ENCODE measurements at places on chromosomes 5 and 9.

DNA sequence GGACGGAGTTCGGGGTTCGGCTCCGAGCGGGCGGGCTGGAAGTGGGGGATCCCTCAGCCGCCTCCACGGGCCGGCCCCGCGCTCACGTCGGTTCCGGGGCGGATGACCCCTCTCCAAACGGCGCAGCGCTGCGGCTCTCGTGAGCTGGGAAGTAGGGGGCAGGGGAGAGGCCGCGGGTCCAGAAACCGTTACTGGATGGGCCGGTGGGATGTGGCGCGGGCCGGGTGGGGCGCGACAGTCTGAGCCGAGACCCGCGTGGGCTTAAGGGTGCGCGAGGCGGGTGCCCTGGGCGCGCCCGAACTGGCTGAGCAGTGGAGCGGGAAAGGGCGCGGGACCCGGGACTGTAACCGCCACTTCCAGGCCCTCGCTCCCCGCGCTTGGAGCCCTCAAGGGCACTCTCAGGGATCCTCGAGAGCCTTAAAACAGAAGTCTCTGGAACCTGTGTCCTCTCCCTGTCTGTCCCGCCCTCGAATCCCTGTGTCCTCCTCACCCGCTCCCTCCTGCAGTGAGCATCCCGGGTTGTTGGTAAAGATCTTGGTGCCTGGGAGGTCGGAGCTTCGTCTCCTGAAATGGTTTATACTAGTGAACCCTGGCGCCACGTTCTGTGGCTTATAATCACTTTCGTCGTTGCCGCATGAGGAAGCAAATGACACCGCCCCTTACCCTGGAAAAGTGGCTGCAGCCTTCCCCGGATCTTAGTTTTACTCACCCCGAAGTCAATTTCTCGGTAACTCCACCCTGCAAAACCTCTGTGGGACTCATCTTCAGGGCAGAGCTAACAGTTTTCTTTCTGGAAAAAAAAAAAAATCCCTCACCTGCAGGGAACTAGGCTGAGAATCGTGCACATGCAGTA, 571 bp upstream of the MARCHF11 start:
- DNase-seq = no peak

GRCh38 chr9:137477778-137478612, 18.9 kb upstream of the NSMF start:
- DNase-seq = no peak

DNA sequence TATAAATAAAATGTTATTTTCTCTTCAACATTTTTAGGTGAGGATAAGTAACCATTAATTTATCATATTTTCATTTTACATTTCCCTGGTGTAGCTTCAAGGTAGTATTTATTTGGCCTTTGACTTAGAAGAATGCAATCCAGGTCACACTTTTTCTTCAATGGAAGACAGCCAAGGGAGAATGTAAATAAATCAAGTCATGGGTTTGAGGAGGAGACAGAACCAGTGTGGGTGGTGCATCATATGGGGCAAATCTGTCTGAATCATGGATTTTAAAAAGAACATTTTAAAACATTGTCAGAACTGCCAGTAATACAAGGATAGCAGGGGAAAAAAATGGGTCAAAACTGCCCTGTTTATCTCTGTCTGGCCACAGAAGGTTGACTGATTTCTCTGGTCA, 229.5 kb downstream of the FAM114A2 start:
- DNase-seq = no peak

GRCh38 chr5:52041842-52042241, 658.6 kb downstream of the ISL1 start:
- DNase-seq = no peak

- no peak for DNase-seq
Observed at GRCh38 chr9:38257626-38258215, 134.8 kb upstream of the ALDH1B1 start.

DNA sequence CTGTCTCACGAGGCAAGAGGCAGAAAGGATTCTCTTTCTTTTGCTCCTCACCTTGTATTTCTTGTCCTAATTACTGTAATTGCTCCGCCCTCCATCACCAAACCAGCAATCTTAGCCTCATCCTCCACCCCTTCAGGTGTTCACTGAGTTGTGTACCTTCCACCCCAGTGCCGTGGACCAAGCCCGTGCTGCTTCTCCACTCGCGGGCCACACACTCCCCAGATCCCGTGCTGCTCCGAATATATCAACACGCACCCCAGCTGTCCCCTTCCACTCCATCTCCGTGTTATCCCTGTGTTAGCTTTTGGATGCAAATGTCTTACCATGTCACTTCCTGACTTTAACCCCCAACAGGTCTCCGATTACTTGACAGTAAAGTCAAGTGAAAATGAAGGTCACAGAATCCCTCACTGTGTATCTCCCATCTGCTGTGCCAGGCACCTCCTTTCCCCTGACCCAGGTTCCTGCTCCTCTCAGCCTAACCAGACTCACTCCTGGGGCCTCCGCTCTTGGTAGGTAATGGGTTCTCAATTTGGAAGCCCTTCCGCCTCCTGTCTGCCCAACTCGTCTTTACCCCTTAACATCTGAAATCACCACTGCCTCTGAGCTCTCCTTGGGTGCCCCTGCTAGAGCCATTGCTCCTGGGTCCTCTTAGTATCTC, 320.2 kb downstream of the MED10 start:
- DNase-seq = no peak

GRCh38 chr9:127451858-127452656, 747 bp downstream of the LRSAM1 start:
- no peak for DNase-seq

GRCh38 chr5:32814141-32814540, 103.0 kb downstream of the NPR3 start:
- no peak for DNase-seq

- DNase-seq = no peak
Observed at GRCh38 chr5:31157720-31158119, 35.8 kb upstream of the CDH6 start.

GRCh38 chr5:72065751-72066255, 41.5 kb upstream of the MAP1B start:
- peak; percentile 89 for DNase-seq

DNA sequence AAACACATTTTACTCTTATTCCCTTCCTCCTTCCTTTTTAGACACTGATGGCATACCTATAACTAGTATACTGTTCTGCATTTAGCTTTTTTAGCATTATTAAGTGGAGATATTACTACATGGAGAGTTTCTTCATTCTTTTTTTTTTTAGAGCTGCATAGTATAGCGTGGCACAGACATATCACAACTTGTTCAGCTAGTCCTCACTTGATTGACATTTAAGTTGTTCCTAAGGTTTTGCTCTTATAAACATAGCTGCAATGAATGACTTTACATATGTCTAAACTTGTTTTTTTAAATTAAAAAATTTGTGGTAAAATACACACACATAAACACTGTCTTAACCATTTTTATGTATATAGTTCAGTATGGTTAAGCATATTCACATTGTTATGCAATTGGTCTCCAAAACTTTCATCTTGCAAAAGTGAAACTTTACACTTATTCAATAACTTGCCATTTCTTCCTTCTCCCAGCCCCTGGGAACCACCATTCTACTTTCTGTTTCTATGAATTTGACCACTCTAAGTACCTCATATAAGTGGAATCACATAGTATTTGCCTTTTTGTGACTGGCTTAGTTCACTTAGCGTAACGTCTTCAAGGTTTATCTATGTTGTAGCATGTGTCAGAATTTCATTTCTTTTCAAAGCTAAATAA, 48.7 kb downstream of the ANKDD1B start:
- DNase-seq = no peak

DNA sequence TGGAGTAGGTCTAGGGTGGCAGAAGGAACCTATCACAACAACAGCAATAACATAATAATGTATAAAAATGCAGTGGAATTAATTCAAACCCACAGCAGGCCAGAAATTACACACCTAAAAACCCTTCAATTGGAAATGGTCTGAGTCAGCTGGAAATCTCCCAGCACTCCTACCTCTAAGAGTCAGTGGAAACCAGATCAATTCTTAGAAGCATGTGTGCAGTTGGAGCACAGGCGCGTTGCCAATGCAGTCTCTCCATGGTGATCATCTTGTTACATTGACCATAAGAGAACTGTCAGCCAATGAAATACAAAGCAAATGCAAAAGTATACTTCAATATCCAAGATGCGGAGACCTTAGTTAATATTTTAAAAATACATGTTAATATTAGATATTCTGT, 15.1 kb upstream of the CSNK1G3 start:
- no peak for DNase-seq

DNA sequence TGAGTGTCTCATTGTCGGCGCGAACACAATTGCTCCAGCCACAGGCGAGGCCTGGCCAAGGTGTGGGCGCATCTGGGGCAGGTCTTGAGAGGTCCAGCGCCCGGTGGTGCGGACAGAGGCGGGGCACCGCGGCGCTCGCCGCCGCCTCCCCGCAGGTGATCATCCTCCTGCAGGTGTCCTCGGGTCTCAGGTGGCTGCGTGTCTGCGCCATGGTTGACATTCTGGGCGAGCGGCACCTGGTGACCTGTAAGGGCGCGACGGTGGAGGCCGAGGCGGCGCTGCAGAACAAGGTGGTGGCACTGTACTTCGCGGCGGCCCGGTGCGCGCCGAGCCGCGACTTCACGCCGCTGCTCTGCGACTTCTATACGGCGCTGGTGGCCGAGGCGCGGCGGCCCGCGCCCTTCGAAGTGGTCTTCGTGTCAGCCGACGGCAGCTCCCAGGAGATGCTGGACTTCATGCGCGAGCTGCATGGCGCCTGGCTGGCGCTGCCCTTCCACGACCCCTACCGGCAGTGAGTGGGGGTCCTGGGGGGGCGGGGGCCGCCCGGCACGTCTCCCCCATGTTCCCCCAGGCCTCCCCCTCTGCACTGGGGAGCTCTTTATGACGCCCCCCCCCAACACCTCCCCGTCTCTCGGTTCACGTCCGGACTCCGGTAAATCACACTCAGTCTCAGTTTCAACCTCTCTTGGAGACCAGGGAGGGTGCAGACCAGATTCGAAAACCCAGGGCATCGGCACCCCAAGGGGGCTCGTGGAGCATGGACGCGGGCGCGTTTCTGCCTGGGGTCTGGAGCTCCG, 446 bp downstream of the NXNL2 start:
- no peak for DNase-seq

GRCh38 chr9:136773386-136774044, 9.2 kb upstream of the LCN15 start:
- DNase-seq = no peak

DNA sequence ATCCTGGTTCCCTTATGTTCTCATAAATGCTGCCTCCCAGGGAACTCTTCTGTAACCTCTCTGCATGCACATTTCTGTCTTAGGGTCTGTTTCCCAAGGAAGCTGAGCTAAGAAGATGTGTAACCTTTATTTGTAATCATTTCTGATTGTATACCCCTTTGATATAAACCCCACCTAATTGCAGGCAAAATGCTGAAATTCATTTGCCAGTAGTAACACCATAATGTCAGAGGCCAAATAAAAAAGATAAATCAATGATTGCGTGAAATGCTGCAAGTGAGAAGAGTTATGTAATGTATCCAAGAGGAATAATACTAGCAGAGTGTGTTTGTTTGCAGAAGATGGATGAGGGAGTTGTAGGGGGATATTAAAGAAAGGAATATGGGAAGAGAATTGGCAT, 822.6 kb upstream of the GRAMD2B start:
- DNase-seq = no peak

DNA sequence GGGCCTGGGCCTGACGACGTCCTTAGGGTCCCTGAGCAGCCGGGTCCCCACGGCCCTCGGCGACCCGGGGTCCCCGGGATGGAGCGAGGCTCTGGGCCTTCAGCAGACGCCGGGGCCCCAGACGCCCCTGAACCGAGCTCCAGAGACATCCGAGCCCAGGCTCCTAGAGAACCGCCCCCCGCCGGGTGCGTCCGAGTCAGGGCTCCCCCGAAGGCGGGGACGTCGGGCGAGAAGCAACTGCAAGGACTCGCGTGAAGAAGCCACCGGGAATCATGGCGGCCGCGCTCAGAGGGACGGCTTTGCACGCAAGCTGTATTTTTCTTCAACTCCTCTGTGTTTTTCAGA, 25.5 kb downstream of the IRX4 start:
- no peak for DNase-seq

DNA sequence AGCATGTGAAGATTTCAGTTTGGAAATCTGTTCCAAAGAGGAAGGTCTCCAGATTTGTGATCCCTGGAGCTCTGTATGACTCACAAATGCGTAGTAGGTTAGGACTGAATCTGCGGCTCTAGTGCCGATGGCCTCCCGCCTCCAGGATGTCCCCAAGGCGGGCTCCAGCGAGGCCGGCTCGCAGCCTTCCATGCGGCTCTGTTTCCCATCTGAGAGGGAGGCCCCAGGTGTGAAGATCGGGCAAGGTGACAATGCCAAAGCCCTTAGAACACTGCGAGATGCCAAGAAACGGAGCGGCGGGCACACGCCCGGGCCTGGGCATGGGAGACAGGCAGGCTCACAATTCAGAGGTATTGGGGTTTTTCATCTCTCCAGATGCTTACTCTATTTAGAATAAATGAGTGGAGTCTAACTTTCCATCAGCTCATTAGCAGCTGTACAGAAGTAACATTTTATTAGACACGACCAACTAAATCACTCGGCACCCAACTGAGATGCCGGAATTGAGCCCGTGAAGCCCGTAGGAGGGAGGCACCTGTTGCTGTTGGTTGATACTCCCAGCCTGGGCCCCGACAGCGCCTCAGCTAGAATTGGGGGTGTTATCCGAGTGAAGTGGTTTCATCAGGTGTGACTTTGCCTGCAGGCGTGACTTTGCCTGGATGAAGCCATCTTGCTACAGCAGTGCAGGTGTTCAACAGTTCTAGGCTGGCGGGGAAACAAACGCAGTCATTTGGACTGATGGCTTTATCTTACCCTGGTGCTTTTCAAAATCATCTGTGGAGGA, 7.4 kb upstream of the MRPS2 start:
- no peak for DNase-seq

GRCh38 chr5:68217528-68217927, 2.0 kb downstream of the PIK3R1 start:
- DNase-seq = no peak

DNA sequence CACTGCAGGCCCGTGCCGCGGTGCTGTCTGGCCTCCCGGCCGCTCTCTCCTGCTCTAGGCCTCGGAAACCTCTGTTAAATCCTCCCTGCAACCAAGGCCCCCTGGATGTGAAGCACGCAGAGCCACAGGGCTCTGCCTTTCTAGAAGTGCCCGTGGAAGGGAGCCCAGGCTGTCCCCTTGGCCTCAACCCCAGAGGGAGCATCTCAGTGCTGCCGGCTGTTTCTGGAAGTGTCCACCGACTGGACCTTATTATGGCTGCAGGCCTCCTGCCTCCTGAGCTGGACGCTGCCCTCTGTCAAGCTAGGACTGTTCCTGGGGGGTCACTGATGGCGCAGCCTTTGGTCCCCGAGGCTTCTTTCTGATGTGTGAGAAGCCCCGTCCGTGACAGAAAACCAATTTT, 40.4 kb upstream of the PHYKPL start:
- DNase-seq = no peak

GRCh38 chr5:148033134-148033533, 30.6 kb upstream of the SPINK5 start:
- DNase-seq = no peak

GRCh38 chr5:135332519-135333150, 66.4 kb downstream of the MACROH2A1 start:
- DNase-seq = no peak

DNA sequence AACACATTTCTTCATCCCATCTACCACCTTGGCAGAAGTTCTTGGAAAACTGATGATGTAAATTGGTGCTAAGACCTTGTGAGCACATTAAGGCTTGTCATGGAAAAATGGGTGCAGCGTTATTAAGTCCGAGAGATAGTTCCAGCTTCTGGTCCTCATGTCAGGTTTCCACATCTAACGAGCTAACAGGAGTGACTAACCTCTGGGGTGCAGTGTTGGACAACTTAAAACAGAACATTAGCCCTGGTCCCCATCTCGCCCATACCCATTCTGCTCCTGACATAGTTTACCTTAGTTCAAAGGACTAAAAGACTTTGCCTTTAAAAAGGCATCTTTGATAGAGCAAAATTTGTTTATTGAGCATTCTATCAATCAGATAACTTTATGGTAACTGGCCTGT, 128.0 kb downstream of the SLC1A3 start:
- no peak for DNase-seq

- no peak for DNase-seq
Observed at GRCh38 chr9:121498487-121499176, 1.0 kb downstream of the GGTA1 start.

Data from NCI-H1436 treated with DMSO at 0.1 percent for 48 hours (cell line).